ENCODE measurements at places on chromosomes 12 and 14.

- no peak for DNase-seq
Measured at GRCh38 chr14:76138119-76138757, 13.5 kb upstream of the GPATCH2L start.

DNA sequence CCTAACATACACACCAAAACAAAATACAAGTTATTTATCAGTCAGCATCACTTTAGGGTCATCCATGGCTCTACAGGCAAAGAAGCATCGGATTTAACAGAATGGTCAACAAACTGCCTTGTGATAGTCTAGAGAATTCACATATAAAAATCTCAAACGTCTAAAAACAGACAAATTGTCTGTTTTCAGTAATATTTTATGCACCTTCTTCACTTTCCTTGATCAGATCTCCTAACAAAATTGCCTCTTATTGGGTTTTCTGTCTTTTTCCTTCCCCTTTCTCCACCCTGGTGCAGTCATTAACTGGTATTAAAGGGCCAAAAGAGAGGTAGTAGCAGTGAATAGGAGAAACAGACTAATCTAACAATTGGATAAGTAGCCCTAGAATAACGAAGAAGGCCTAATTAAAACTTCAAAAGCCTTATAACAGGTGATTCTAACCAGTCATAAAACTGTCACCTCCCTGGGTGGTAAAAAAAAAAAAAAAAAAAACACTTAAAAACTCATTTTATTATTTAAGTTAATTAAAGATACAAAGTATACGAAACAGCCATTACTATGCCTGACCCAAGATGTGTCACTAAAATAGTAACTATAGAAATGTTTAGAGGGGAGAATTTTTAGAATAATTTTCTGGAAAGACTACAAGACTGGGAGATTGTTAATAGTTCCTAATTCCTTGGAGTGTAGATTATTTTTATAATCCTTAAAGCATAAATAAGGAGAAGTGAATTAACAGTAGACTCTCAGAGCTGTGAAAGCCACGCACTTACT lies 1.5 kb downstream of the KIF21A start:
- DNase-seq = no peak

- no peak for DNase-seq
Measured at GRCh38 chr12:21566223-21566906, 38.3 kb downstream of the GYS2 start.

DNA sequence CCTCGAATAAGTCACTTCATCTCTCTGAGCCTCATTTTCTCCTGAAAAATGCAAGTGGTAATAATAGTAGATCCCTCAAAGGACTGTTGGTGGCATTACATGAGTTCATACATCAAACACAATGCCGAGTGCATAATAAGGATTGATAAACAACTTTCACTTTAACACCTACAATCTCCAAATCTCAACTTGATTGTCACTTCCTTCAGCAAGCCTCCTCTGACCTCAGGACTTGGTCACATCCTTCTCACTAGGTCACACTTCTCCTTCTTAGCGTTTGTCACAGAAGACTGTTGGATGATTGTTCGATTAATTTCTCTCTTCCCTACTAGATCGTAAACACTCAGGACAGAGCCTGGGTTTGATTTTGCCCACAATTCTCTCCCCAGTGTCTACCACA lies 7.9 kb upstream of the PRKAB1 start:
- no peak for DNase-seq

GRCh38 chr12:103773109-103773910 lies 67.7 kb downstream of the NT5DC3 start:
- no peak for DNase-seq

DNA sequence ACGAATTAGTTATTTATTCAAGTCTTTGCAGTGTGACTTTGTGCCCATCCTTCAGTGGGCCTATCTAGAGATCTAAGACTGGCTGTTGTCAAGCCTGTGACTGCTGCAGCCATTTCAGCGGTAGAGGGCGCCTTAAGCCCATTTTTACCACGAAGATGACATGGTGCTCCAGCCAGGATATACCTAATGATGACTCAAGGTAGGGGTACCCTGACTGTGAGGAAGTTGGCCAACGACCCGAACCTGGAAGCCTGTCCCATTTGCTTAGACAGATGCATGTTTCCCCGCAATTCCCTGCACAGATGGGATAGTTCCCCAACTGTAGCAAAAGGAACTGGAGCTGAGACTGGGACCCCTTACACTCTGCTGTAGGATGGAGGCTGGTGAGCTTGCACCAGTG lies 41.3 kb downstream of the RAB3IP start:
- DNase-seq = no peak

DNA sequence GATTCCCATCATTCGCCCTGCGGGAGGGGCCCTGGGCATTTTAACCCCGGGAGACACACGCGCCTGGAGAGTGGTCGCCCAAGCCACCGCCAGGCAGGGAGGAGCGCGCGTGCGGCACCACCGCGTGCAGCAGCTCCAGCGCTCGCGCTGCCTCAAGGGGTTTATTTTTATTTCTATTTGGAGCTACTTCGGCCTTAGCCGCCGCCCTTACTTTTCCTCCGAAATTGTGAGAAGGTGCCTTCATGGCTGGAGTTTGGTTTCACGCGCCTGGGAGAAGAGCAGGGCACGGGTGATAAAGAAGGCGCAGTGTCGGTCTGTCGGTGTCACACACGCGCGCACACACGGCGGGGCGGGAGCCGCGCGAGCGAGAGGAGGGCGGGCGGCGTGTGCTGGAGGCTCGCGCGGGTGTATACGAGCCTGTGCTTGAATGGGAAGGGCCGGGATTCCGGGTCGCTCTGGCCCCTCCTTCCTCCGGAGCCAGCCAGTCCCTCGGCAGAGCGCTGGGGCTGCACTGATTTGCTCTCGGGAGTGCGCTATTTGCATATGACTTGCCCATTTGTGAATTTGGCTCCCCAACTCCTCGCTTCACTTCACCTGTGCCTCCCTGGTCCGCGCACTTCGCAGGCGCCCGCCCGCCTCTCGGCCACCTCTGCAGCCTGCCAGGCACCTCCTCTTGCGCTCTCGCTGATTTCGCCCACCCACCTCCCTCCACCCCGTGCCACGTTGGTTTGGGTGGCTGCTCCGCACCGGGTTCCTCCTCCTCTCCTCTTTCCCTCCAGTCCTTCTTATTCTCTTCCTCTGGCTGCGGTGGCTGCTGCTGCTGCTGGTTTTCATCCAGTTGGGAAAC lies 932.3 kb downstream of the DIO2 start:
- no peak for DNase-seq

DNA sequence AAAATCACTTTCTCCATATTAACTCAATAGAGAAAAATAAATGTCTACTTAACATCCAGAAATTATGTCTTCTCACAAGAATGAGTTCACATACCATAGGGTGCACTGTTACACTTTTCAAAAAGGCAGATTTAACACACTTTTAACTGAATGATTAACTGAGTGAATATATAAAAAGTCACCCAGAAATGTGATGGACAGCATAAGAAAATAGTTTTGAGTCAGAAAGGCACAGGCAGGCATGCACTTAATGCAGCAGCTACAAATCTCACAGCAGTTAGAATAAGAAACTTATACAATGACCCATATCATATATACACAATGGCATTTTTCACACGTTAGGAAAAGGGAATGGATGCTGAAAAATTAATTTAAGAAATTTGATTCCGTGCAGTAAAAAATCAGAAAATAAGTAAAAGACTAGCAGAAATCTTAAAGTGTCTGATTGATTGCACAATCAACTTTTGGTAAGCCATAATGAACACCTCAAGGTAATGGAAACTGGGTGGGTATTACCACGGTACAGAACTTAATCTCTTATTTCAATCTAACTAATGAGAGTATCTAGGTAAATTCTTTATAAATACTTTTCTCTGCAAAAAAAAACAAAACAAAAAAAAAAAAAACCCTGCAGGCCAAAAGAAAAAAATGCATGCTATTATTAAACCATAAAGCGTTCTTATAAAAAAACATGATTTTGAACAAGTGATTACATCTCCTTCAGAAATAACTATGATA lies 3.5 kb downstream of the MED13L start:
- no peak for DNase-seq

GRCh38 chr14:94522115-94522724 lies 13.0 kb upstream of the SERPINA12 start:
- DNase-seq = no peak

DNA sequence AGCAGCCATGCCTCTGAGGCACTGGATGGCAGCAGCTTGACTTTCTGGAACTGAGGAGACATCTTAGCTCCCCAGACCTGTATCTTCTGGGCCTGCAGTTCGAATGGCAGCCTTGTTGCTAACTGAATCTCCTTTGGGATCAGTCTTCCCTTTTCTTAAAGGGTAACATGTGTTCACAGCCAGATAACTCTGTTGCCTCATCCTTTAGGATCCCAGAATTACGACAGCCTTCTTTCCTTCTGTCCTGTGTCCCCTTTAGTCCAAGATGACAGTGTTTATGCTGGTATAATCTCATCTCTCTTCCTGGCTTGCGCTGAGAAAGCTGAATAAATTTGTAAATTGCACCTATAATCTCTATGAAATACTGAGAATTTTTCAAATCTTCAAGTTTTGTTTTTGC lies 9.1 kb upstream of the ERC1 start:
- DNase-seq = no peak

DNA sequence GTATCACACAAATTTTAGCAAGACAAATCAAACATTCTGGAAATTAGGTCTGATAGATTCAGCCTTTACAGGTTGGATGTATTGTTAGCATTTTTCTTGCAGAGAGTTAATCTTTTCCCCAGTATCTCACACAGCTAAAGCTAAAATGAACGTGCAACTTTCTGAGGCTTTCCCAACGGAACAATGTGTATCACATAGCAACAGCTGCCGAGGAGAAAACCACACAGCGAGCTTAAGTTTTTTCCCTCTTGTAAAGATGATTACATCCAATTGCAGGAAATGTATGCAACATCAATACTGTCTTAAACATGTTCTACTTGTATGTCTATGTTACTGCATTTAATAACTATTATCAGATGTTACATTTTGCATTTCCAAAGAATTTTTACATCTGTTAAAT lies 182.2 kb downstream of the CCDC59 start:
- no peak for DNase-seq

DNA sequence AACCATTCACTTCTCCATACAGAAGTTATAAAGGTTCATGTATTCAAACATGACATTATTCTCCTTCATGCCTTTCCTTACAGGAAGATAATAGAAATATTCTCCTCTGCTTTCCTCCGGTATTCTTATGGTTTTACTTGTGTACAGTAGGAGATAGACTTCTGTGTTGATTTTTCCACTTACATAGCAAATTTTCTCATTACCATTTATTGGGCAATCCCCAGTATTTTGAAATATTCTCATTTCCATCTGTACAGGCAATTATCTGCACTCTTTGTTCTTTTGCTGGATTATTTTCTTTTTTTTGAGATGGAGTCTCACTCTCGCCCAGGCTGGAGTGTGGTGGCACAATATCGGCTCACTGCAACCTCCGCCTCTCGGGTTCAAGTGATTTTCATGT lies 11.0 kb downstream of the PXMP2 start:
- no peak for DNase-seq

All from stimulated activated effector memory CD8-positive, alpha-beta T cell treated with anti-CD3 and anti-CD28 coated beads, Interleukin-12 subunit alpha, Interleukin-12 subunit beta, amount 100 ng/mL, for 72 hours (primary cell).